Mesenteric fat pad (tissue), 1 donor: ENCODE measurements at places on chromosomes 2 and 18. TPM values are rescaled to one million over a fixed set of nuclear protein-coding genes. Genes with fewer than 3 reads are reported as not detected.

HOXD12 gene
- not detected for total RNA-seq

SP5 gene
- total RNA-seq = 0.26 TPM

KLHL41 gene
- 0.55 TPM for total RNA-seq

FOXI3 gene
- total RNA-seq = not detected

SERPINB7 gene
- not detected for total RNA-seq

SLC5A7 gene
- not detected for total RNA-seq

DLX2 gene
- total RNA-seq = not detected

SERPINB13 gene
- total RNA-seq = not detected

NGEF gene
- 0.35 TPM for total RNA-seq

FER1L5 gene
- total RNA-seq = 0.06 TPM

ARHGAP15 gene
- total RNA-seq = 11.6 TPM

SPEG gene
- total RNA-seq = 4.7 TPM

ITGA4 gene
- 6.6 TPM for total RNA-seq

SEC11C gene
- total RNA-seq = 22.7 TPM

SNTG2 gene
- 5.6 TPM for total RNA-seq

SLC9A4 gene
- total RNA-seq = not detected

MDH1B gene
- total RNA-seq = 0.19 TPM

PLCL1 gene
- total RNA-seq = 3.6 TPM

WDFY1 gene
- total RNA-seq = 41.7 TPM

VIL1 gene
- total RNA-seq = 0.55 TPM

MARCO gene
- total RNA-seq = 92.5 TPM

ADAM23 gene
- total RNA-seq = 1.1 TPM

MERTK gene
- 47.0 TPM for total RNA-seq

NPHP1 gene
- 2.2 TPM for total RNA-seq

CPO gene
- total RNA-seq = 0.84 TPM

LOXHD1 gene
- total RNA-seq = 2.3 TPM

NEUROD1 gene
- total RNA-seq = not detected
